Uterus (tissue), 4 donors: ENCODE measurements at places on chromosomes 6 and 20. TPM values are rescaled to one million over a fixed set of nuclear protein-coding genes. Genes with fewer than 3 reads are reported as not detected.

DNA sequence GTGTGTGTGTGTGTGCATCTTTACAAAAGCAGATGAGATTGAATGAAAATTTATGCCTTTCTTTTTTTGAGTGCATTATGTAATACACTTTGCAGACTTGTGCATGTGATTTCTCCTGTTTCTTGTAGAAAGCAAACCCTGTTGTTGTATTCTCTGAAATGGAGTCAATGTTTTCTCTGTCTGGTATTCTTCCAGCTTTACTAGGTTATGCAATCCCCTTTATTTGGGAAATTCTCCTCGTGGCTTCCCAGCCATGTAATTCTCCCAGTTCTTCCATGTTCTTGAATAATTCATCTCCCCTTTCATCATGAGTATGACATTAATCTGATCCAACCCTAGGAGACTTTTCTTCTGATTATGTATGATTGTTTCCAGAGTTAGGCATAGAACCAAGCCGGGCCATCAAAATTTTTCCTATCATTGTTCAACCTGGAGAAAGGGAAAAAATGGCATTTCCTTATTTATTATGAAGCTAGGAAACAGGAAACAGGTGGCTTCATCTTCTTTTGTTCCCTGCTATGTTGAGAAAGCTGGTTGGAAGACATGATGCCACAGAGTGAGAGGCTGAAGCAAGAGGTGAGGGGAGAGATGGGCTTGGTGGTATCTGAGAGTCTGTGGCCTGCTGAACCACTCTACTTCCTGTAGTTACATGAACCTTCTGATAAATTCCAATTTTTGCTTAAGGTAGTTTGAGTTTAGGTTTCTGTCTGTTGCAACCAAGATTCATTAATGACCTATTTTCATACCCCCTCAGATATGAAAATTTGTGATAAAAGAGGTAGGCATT lies 68.8 kb downstream of the PRL start:
- no peak overlapping the region for H3K4me3 ChIP-seq
- no peaks in the 10 kb centered on the region for H3K27me3 ChIP-seq
- no peaks in the 10 kb centered on the region for H3K4me1 ChIP-seq
- no peaks in the 10 kb centered on the region for H3K36me3 ChIP-seq
- no peak overlapping the region for H3K27ac ChIP-seq

GRCh38 chr6:28172006-28172405 lies 30.3 kb downstream of the ZKSCAN8 start:
- no peak overlapping the region for H3K27ac ChIP-seq
- H3K4me1 ChIP-seq = no peaks in the 10 kb centered on the region
- no peak for DNase-seq
- no peak overlapping the region for H3K4me3 ChIP-seq

DNA sequence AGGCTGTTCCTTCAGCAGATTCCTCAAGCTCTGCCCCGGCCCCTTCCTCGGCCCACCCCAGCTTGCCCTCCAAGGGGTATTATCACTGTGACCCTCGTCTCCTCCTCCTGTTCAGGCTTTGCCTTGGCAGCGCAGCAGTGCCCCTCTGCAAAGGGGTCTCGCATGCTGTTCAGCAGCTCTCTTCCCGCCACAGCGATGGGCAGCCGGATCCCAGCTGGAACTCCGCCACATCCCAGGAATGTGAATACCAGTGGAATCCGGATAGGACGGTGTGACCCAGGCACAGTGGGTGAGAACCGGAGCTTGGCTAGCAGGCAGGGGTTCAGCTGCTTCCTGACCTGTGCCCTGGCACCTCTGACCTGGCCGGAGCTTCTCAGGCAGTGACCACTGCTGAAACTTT lies 52.9 kb downstream of the RNASET2 start:
- H3K27ac ChIP-seq = no peak overlapping the region
- no peaks in the 10 kb centered on the region for H3K4me1 ChIP-seq
- H3K4me3 ChIP-seq = no peak overlapping the region
- DNase-seq = no peak

DNA sequence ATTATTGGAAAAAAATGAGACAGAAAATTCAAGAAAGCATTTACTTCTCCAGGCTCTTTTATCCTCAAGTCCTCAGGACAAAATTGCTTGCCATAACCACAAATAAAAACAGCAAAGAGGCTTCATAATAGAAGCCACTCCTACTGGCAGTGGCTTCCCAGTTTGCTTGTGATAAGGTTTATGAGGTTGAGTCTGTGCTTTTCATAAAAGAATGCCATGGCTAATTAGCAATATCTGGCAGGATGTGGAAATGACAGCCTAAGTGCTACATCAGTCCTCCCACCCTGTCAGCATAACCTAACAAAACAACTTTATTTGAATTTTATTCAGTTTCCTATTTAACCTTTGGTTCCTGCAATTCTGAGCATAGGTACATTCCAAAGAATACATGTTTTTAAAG lies 80.9 kb upstream of the HTR1E start:
- H3K27me3 ChIP-seq = no peaks in the 10 kb centered on the region
- H3K4me1 ChIP-seq = no peaks in the 10 kb centered on the region
- H3K27ac ChIP-seq = no peak overlapping the region
- H3K4me3 ChIP-seq = no peak overlapping the region

- H3K4me3 ChIP-seq = no peak overlapping the region
- no peak overlapping the region for H3K27ac ChIP-seq
- H3K27me3 ChIP-seq = no peaks in the 10 kb centered on the region
- no peak for DNase-seq
- no peaks in the 10 kb centered on the region for H3K4me1 ChIP-seq
Observed at GRCh38 chr6:134217105-134217797, 100.7 kb downstream of the SGK1 start.

GRCh38 chr6:158784505-158784904 lies 34.7 kb downstream of the EZR start:
- H3K4me1 ChIP-seq = no peaks in the 10 kb centered on the region
- DNase-seq = no peak
- no peak overlapping the region for H3K27ac ChIP-seq
- H3K36me3 ChIP-seq = no peaks in the 10 kb centered on the region

- no peak overlapping the region for H3K4me3 ChIP-seq
- no peak for DNase-seq
- no peaks in the 10 kb centered on the region for H3K27me3 ChIP-seq
- no peaks in the 10 kb centered on the region for H3K4me1 ChIP-seq
Observed at GRCh38 chr6:5785249-5785648, 221.5 kb downstream of the NRN1 start.

DNA sequence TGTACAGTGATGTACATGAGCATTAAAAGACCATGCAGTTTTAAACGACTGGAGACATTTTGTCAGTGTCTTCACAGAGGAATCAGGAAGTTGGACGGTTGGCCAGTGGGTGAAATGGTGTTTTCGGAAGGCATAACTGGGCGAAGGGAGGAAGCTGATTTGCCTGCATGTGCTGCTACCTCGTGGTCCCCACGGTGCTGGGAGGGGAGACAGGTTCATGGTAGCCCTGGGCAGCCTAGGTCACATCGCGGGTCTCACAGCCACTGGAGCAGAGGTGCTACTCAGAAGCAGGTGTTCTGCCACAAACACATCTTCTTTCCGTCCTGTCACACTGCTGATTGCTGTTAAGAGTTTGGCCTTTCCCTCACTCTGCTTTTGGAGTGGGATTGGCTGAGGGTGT lies 35.2 kb downstream of the HIVEP1 start:
- H3K36me3 ChIP-seq = no peaks in the 10 kb centered on the region
- no peak overlapping the region for H3K4me3 ChIP-seq
- no peak overlapping the region for H3K27ac ChIP-seq

GRCh38 chr6:167237438-167238145 lies 53.5 kb upstream of the UNC93A start:
- H3K27ac ChIP-seq = no peak overlapping the region
- H3K36me3 ChIP-seq = no peaks in the 10 kb centered on the region
- no peaks in the 10 kb centered on the region for H3K4me1 ChIP-seq
- DNase-seq = no peak
- no peak overlapping the region for H3K4me3 ChIP-seq
- no peaks in the 10 kb centered on the region for H3K27me3 ChIP-seq

MRPS10 gene
- total RNA-seq = 12.6 TPM

DNA sequence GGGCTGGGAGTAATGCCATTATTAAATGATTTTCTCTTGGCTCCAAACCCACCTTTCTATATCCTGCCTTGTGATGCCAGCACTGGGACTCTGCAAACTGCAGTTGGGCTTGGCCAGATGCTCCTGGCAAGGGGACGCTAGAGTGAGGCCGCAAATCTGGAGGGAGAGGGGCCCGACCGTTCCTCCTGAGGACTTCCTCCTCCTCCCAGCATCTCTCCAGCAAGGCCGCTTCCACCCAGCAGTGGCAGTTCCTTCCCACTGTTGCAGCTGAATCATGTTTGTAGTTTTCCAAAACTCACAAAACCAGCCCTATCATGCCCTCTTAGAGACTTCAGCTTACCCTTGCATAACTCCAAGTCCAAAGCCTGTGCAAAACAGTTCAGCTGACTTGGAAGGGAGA lies 244.4 kb downstream of the FOXA2 start:
- H3K36me3 ChIP-seq = no peaks in the 10 kb centered on the region
- H3K27me3 ChIP-seq = no peaks in the 10 kb centered on the region
- H3K4me3 ChIP-seq = no peak overlapping the region
- no peaks in the 10 kb centered on the region for H3K4me1 ChIP-seq

HRH3 gene
- total RNA-seq = not detected

GRCh38 chr6:159985296-159985945 lies 16.5 kb downstream of the IGF2R start:
- H3K27me3 ChIP-seq = no peaks in the 10 kb centered on the region
- H3K27ac ChIP-seq = no peak overlapping the region
- H3K4me3 ChIP-seq = no peak overlapping the region
- DNase-seq = no peak
- H3K4me1 ChIP-seq = peaks cover 20% of the 10 kb centered on the region

DNA sequence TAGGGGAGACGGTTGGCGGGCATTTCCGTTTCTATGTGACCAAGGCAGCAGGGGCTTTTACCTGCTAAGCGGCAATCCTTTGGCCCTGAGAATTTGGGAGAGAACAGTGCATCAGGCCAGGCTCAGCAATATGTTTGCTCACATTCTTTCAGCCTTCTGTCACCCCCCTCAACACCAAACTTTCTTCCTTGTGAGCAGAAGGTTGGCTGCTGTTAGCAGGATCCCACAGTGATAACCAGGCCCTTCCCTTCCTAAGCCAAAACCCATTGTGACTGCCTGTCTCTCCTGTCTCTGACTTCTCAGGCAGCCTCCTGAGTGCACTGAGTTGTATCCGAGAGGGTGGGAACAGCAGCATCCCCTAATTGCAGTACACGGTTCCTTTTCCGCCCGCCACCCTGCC lies 43.7 kb downstream of the STK35 start:
- H3K27ac ChIP-seq = no peak overlapping the region
- H3K36me3 ChIP-seq = no peaks in the 10 kb centered on the region
- H3K27me3 ChIP-seq = no peaks in the 10 kb centered on the region
- H3K4me3 ChIP-seq = no peak overlapping the region
- no peak for DNase-seq
- no peaks in the 10 kb centered on the region for H3K4me1 ChIP-seq

DNA sequence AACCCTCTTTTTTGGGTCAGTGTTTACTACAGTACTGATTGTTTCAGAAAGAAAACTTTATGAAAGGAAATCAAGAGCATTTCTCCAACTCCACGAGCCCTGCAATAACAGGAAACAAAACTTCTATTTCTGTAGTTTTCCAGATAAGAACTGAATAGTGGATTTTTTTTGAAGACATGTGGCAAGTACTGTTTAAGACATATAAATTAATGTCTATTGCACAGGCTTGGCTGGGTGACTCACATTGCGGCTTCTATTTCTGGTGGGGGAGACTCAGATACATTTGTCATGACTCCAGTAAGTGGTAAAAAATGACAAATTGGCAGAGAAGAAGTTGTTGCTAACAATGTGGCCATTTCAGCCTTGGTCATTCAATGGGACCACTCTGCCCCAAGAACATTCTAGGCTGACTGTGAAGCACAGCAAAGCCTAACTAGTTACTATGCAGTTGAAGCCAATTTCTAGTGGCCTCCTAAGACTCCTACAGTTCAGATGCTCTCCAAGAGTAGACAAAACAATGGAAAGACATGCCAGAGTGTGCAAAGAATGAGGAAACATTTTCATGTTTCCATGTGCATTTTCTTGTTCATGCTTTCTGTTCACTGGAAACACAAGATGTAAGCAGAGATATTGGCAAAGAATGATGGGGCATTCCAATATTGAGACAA lies 200.9 kb downstream of the EDN1 start:
- H3K27ac ChIP-seq = peak overlapping the region; percentile 7
- H3K36me3 ChIP-seq = no peaks in the 10 kb centered on the region
- no peaks in the 10 kb centered on the region for H3K27me3 ChIP-seq

GRCh38 chr20:47136782-47137181 lies 219.7 kb downstream of the ZMYND8 start:
- peak overlapping the region; percentile 23 for H3K27ac ChIP-seq
- H3K27me3 ChIP-seq = no peaks in the 10 kb centered on the region
- no peak overlapping the region for H3K4me3 ChIP-seq
- H3K36me3 ChIP-seq = no peaks in the 10 kb centered on the region
- no peak for DNase-seq

DNA sequence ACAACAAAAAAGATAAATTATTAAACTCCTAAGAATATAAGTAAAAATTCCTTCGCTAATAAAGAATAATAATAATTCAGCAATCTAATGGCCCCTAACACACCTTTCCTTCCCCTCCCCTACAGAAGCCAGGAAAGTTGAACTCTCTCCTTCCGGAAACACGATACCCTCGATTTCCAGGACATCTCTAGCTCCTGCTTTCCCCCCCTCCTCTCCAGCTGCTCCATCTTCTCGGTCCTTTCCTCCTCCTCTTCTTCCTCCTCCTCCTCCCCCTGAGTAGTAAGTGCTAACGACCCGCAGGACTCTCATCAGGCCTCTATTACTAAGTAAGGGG lies 603 bp downstream of the TASP1 start:
- no peak for DNase-seq
- no peaks in the 10 kb centered on the region for H3K36me3 ChIP-seq
- H3K27ac ChIP-seq = peak overlapping the region; percentile 62
- no peaks in the 10 kb centered on the region for H3K4me1 ChIP-seq

NOX3 gene
- not detected for total RNA-seq

DNA sequence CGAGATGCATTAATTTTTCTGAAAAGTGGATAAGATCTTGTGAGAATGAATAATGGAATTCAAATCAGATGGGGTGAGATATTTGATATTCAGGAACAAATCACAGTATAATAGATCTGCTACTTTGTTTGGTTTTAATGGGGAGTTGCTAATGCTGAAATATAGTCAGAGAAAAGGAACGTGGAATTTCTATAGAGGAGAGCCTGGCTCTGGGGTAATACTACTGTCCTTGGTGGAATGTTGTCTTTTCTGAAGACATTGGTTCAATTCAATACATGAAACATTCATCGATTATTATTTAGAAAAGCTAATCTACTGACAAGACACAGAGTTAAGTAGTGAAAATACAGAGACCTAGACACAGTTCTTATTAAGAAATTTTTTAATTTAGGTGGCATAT lies 108.6 kb downstream of the ESR1 start:
- DNase-seq = no peak
- peaks cover 3% of the 10 kb centered on the region for H3K4me1 ChIP-seq
- no peaks in the 10 kb centered on the region for H3K27me3 ChIP-seq
- H3K4me3 ChIP-seq = no peak overlapping the region

DPPA5 gene
- not detected for total RNA-seq

HLA-DQB2 gene
- total RNA-seq = 9.8 TPM

GRCh38 chr6:98880486-98880885 lies 46.1 kb downstream of the POU3F2 start:
- H3K36me3 ChIP-seq = no peaks in the 10 kb centered on the region
- DNase-seq = no peak
- H3K27ac ChIP-seq = no peak overlapping the region
- no peaks in the 10 kb centered on the region for H3K4me1 ChIP-seq
- no peaks in the 10 kb centered on the region for H3K27me3 ChIP-seq
